ENCODE measurements at places on chromosomes 13 and 19. TPM values are rescaled to one million over a fixed set of nuclear protein-coding genes. Genes with fewer than 3 reads are reported as not detected.
A peak's percentile ranks its signal among the peaks of the same experiment; 100 is the strongest.

The ZSCAN4 gene
- total RNA-seq: not detected

DNA sequence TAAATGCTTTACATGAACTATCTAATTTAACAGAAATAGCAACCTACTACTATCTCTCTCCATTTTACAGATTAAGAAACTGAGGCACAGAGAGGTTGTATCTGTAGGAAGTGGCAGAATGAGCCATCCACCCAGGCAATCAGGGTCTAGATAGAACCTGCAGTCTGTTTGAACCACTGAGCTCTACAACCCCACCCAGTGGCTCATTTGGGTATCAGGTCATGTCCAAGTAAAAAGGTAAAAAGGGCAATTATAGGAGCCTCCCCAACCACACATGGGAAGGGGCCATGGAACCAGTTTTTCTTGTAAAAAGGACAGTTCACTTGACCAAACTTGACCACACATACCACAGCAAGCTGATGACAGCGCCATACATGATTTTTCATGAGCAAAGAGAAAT, 92.9 kb upstream of the SGCG start:
- peak; percentile 24 for DNase-seq

The ZNF607 gene
- 19.6 TPM for total RNA-seq

DNA sequence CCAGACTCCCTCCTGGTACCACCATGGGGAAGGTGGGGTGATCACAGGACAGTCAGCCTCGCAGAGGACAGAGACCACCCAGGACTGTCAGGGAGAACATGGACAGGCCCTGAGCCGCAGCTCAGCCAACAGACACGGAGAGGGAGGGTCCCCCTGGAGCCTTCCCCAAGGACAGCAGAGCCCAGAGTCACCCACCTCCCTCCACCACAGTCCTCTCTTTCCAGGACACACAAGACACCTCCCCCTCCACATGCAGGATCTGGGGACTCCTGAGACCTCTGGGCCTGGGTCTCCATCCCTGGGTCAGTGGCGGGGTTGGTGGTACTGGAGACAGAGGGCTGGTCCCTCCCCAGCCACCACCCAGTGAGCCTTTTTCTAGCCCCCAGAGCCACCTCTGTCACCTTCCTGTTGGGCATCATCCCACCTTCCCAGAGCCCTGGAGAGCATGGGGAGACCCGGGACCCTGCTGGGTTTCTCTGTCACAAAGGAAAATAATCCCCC, 505 bp upstream of the CEACAM5 start:
- no peak for DNase-seq

DNA sequence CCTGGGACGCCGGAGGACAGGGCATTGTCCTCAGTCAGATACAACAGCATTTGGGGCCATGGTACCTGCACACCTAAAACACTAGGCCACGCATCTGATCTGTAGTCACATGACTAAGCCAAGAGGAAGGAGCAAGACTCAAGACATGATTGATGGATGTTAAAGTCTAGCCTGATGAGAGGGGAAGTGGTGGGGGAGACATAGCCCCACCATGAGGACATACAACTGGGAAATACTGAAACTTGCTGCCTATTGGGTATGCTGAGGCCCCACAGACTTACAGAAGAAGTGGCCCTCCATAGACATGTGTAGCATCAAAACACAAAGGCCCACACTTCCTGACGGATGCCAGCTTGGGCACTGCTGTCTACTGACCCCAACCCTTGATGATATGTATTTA, 1.4 kb upstream of the ICAM4 start:
- DNase-seq: no peak

GRCh38 chr19:33404506-33405253, 31.2 kb downstream of the CEBPG start:
- DNase-seq: no peak

The ZNF112 gene
- total RNA-seq: 18.2 TPM

The ATP4A gene
- total RNA-seq: not detected

GRCh38 chr19:45779231-45780145, 2.8 kb downstream of the DMPK start:
- peak; percentile 96 for DNase-seq

DNA sequence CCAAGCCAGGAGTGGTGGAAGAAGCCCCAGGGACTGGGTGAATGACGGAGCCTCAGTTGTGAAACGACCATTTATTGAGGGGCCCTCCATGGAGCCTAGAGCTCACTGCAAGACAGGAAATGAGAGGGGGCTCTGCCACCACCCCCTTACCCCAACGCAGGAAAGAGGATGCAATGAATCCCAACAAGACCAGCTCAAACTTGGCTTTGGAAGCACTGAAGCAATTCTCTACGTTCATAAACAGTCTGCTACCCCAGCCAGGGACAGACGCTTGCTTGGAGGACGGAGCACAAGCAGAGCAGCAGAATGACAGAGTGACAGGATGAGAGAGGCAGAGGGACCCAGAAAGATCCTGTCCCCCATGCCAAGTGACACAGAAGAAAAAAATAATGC, 1.0 kb downstream of the PRKACA start:
- no peak for DNase-seq

- no peak for DNase-seq
Observed at GRCh38 chr13:106129273-106129672, 406.2 kb downstream of the EFNB2 start.

The PRR36 gene
- total RNA-seq: 0.07 TPM

DNA sequence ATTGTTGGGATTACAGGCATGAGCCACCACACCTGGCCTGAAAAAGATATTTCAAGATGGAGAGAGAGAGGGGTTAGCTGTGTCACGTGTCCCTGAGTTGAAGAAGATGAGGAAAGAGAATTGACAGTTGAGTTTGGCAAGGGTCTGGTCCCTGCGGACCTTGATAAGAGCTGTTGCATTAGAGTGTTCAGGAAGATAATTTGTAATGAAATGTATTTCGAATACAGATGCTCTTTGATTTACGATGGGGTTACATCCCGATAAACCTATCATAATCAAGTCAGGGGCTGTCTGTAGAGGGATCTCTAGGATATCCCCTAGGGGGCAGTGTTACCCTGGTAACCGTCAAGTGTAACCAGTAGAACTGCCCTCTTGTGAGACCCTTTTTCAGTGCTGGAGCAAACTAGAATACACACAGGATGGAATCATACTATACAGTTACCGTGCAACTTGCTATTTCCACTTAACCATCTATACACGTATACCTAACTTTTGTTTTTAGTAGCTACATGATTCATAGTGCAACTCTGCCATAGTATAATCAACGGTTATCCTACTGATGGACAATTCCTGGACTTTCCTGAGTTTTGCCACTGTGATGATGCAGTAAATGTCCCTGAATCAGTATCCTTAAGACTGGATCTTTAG, 1.5 kb upstream of the ELOF1 start:
- DNase-seq: peak; percentile 91

The TTC9B gene
- total RNA-seq: not detected

- no peak for DNase-seq
Observed at GRCh38 chr13:113337556-113337955, 26.4 kb downstream of the GRTP1 start.

DNA sequence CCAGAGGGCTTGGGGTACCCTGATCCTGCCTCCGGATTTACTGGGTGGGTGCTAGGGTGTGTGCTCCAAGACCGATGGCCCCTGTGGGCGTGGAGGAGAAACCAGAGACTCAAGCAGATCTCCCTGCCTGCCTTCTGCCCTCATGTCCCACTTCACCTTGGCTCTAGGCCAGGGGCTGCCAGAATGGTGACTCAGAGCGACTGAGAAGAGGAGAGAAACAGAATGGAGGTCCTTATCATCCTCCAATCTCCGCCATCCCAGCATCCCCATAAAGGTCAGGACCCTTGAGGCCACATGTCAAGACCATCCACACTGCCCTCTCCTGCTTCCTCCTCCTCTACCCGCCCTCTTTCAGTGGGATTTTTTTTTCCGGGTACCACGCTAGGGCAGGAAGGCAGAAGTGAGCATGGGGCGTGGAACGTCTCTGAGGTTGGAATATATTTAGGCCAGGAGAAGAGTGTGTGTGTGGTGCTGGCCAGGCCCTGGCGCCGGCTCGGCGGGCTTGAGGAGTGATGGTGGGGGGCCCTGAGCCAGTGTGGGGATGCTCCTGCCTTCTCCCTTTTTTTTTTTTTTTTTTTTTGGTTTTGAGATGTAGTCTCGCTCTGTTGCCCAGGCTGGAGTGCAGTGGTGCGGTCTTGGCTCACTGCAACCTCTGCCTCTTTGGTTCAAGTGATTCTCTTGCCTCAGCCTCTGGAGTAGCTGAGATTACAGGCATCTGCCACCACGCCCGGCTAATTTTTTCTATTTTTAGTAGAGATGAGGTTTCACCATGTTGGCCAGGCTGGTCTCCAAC, 22.3 kb downstream of the IER2 start:
- DNase-seq: no peak

GRCh38 chr19:18501832-18502231, 20.0 kb downstream of the ELL start:
- no peak for DNase-seq

The COL4A1 gene
- 105 TPM for total RNA-seq

- no peak for DNase-seq
Observed at GRCh38 chr13:41691274-41691673, 233.9 kb downstream of the RGCC start.

The FPR1 gene
- not detected for total RNA-seq

The SERTAD1 gene
- 5.5 TPM for total RNA-seq

GRCh38 chr13:24135674-24136300, 24.7 kb upstream of the SPATA13 start:
- no peak for DNase-seq

The RFXAP gene
- 7.5 TPM for total RNA-seq

DNA sequence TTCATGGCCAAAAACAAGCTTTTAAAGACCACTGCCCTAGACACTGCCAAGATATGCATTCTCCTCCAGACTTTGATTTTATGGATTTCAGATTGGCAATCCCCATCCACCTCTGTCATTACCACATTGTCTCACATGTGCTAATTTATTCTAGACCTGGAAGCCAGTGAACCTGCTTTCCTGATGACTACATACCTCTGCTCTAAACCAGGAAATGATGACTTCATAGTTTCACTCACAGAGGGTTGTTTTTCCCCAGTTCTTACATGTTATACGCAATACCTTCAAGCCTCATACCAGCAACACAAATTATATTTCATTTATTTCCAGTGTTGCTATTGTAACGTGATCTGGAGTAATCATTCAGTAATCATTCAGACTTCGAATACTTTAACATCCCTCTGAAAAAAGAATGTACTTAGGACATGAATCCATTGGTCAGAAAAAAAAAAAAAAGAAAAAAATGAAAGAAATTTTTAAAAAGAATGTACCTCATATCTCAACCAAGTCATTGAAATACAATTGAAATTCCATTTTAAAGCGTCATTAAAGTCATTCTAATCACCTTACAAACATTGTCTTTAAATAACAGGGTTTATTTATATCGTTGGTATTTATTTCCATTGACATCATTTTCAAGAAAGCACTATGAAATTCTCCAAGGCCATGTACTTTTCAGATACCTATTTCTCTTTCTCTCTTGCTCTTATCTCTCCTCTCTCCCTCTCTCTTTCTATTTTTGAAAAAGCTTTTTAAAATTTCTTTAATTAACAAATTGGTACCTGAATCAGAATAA, 33.4 kb upstream of the KLF5 start:
- DNase-seq: no peak

DNA sequence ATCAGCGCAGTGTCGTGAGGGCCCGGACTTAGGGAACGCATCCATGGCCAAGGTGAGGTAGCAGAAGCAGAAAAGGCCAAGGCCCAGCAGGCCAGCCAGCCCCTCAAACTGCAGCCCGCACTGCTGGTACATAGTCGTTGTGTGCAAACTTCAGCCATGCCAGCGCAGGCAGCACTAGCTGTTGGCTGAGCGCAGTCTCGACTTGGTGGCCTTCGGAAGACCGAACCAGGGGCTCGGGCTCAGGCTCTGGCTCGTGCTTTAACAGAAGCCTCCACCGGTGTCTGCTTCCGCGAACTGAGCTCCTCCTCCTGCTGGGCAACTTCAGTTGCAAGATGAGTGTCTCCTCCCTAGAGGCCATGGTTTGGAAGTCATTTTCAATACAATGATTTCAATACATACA, 157.5 kb downstream of the DNAJC15 start:
- DNase-seq: no peak

The FCER2 gene
- total RNA-seq: not detected
